ENCODE measurements at places on chromosomes 6 and 20.

DNA sequence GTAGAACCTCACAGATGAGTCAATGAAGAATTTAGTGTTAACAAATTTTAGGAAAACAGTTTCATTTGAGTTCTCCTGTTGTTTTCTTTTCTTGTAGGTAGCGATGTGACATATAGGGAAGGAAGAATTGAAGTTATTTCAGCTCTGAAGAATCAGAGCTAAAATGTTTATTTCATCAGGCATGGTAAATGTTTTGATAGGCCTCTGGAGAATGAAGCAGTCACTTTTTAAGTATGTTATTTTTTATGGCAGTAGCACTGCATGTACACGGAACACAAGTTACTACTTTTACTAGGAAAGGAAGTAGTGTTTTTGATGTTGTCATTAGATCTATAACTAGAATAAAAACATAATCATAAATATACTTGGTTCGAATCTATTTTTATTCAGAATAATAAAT is 1357.3 kb upstream of the CITED2 start:
- DNase-seq, result no peak

DNA sequence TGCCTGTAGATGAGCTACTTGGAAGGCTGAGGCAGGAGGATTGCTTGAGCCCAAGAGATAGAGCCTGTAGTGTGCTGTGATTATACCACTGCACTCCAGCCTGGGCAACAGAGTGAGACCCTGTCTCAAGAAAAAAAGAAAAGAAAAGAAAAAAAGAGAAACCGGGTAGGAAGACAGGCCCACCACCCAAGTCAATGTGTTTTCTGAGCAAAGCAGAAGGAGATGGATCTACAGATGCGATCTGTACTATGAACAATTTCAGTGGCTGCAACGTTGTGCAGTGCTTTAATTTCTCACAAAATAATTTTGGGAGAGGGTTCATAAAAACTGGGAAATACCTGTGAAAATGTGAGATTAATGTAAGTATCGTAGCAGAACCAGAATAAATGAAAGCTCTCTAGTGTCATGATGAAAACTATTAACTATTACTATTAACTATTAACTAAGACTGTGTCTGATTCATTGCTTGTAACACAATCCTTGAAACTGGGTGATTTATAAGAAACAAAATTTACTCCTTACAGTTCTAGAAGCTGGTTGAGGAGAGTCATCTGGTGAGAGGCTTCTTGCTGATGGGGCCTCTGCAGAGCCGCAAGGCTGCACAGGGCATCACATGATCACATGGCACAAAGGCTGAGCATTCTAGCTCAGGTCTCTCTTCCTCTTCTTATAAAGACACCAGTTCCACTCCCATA is 233.1 kb upstream of the ZNF217 start:
- DNase-seq, result no peak

DNA sequence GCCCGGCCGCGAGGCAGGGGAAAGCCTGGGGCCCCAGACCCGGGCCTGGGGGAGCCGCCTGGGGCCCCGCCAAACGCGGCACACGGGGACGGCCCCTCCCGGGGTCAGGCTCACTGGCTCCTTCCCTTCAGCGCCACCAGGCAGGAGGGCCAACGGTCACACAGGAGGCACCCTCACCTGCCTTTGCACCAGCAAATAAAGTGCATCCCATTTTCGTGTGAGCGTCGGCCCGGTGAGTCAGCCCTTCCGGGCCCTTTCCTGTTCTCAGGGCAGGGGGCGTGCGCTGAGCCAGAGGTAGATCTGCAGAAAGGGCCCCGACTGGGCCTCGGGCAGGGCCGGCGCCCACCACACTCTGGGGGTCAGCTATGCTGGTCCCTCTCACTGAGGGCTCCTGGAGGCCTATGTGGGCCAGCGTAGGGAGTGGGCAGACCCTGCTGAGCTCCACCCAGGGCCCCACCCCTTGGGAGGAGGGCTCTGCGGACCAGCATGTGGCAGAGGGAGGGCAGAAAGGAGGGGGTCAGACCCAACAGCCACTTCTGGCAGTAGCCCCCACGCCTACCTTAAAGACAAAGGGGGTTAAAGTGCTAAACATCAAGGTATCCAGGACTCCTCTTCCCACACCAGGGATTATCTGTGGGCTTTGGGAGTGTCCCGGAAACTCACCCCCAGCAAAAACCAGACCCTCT is 931 bp upstream of the UCKL1 start:
- DNase-seq, result no peak

DNA sequence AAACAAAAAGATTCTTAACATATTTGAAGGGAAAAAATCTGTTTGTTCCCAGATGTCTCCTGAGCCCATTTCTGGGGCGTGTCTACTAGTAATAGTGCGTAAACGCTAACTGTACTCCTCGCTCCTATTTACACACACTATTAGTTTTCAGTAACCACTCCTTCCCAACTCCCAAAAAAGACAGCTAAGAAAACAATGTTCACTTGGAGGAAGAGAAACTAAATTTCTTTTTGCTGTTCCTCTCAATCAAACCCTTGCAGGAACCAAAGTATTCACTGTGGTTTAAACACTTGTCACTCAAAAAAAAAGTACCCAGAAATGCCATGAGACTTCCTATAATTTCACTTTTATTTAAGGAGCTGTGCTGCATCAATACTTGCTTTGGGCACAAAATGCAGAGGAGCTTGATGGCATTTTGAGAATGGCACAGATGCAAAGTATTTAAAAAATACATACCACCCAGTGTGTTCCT is 118.2 kb downstream of the BACH2 start:
- DNase-seq, result no peak

- no peak for DNase-seq
Measured at GRCh38 chr6:23953976-23954375, 172.0 kb upstream of the NRSN1 start.

DNA sequence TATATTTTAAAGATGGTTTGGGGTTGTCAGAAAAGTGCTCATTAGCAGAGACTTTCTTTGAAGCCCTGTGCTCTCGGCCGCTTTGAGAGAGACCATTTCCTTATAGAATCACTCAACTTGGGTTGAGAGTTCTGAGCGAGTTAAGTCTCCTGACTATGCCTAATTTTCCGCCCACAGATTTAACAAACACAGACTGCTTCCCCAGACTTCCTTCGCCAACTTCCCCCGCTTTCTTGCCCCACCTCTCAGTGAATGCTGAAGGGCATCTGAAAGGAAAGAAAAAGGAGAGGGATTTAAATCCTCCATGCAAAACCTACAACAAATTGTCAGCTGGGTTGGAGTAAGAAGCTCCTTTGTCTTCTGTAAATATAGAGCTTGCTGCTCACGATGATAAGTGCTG is 224.0 kb downstream of the EYA2 start:
- no peak for DNase-seq

- DNase-seq, result no peak
Measured at GRCh38 chr6:6176127-6176526, 144.3 kb downstream of the F13A1 start.

DNA sequence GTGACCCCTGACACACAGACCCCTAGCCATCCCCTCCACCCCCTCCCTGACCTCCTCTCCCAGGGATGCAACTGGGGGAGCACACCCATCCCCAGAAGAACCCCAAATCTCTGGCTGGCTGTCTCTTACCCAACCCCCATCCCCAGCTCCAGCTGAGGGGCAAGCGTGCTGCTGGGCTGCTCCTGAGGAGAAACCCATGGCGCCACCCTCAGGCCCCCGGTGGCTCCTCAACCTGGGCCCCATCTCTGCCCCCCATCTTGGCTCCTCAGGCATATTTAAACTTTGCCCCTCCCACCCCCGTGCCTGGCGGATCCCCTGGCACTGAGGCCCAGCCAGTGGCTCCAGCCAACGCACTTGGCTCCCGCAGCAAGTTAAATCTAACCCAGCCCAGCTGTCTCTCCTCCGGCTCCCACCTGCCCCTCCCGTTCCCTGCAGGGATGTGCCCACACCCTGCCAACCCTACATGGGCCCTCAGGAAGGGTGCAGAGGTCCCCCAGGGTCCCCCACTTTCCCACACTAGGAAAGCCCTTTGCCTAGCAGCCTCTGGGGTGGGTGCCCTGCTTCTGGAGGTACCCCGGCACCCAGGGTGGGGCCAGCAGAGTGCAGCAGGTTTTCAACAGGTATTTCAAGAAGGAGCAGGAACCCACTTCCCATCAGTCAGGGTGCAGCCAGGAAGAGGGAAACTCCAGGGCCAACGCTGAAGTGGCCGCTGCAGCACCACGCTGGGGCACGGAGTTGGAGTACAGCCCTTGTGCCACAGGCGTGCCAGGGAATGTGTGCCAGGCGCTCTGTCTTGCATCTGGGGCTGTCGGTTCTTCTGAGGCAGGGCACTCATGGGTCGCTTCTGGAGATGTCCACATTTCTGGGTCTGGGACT is 5.3 kb upstream of the OSBPL2 start:
- no peak for DNase-seq

GRCh38 chr6:68082086-68082485 is 553.0 kb upstream of the ADGRB3 start:
- DNase-seq, result no peak

GRCh38 chr20:17300113-17300512 is 73.3 kb downstream of the PCSK2 start:
- DNase-seq, result no peak

DNA sequence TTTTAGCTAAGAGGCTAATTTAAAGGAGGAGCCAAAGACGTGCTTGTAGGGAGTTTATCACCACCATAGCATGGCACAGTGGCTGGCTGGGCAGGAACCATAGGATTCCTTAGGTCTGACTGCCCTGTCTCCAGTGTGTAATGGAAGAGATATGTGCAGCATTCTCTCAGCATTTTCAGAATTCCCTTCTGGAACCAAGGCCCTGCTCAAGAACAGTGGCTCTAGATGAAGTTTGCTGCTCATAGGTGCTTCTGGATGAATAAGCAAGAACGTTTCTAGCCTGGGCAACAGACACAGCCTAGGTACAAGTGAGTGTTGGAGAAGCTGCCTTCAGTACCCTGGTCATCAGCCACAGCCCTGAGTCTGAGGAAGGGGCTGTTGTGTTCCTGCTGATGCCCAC is 69.1 kb downstream of the LCA5 start:
- no peak for DNase-seq

DNA sequence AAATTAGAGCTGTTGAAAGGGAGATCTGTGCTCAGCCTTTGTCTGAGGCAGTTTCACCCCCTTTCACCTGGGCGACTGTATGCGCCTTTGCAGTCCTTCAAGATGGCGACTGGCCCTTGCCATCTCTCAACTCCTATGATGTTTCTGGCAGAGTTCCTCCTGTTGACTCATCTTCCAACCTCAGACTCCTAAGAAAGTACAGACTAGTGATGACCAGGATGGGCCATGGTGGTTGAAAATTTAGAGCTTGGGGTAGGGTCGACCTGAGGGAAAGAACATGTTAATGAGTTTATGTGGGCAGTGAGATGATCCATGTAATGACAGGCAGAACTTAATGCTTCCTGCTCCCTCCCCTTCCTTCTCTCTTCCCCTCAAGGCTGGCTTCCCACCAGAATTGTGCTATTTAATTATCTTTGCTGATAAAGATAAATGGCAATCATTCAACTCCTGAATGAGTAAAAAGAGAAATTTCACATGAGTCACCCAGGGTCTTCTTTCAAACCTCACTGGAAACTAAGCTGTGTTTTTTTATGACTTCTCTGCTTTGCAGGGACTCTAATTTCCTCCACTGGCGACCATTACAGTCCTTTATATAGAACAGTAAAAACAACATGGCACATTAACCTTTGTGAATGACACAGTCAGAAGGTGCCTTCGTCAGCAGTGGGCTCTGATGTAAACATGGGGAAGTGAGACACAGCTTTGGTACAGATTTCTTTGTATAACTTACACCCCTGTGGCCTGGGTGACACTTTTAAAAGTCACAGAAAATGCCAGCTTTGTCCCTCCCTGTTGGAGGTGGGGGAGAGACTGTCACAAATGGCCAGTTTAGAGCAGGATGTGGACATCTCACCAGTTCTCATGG is 103.5 kb downstream of the SCP2D1 start:
- no peak for DNase-seq

- DNase-seq, result no peak
Measured at GRCh38 chr6:149935668-149936067, 6.1 kb upstream of the ULBP2 start.

GRCh38 chr6:5282191-5282623 is 20.9 kb downstream of the FARS2 start:
- DNase-seq, result no peak
